GM12892 (cell line): ENCODE measurements at places on chromosomes 1 and 21.

DNA sequence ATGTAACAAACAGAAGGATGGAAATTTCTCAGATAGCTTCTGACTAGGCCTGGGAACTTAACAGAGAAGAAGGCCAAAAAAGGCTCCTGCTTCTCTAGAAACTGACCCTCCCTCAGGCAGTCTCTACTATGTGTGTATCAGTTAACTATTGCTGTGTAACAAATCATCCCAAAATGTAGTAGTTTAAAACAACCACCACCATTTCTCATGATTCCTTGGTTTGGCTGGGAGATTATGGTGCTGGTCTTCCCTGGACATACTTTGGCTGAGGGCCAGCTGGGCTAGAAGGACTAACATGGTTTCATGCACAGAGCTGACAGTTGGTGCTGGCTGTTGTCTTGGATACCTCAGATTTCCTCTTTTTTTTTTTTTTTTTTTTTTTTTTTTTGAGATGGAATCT is 26.2 kb upstream of the CNN3 start:
- no peak for DNase-seq

- peak; percentile 13 for DNase-seq
Observed at GRCh38 chr1:184036517-184036949, 995 bp downstream of the COLGALT2 start.

DNA sequence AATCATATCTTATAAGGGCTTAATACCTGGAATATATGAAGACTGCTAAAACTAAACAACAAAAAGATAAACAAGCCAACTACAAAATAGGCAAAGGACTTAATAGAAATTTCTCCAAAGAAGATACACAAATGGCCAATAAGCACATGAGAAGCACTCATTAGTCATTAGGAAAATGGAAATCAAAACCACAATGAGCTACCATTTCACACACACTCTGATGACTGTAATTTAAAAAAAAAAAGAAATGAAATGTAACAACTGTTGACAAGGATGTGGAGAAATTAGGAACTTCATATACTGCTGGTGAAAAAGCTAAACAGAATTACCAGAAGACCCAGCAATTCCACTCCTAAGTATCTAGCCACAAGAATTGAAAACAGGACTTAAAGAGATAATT is 374.2 kb upstream of the ZP4 start:
- DNase-seq: no peak

DNA sequence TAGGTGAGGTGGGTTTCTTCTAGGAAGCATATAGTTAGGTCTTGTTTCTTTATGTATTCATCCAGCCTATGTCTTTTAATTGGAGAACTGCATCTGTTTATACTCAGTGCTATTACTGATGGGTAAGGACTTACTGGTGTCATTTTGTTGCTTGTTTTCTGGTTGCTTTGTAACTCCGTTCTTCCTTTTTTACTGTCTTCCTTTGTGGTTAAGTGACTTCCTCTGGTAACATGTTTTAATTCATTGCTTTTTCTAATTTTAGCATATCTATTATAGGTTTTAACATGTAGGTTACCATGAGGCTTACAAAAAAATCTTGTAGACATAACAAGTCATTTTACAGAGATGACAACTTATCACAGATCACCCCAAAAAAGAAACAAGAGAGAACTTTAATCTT is 160.8 kb downstream of the VAV3 start:
- no peak for DNase-seq

GRCh38 chr1:198788561-198789064 is 149.8 kb downstream of the PTPRC start:
- DNase-seq: no peak

- DNase-seq: no peak
Observed at GRCh38 chr1:37822906-37823815, 15.2 kb upstream of the YRDC start.

- no peak for DNase-seq
Observed at GRCh38 chr1:245378311-245378722, 223.5 kb downstream of the KIF26B start.

DNA sequence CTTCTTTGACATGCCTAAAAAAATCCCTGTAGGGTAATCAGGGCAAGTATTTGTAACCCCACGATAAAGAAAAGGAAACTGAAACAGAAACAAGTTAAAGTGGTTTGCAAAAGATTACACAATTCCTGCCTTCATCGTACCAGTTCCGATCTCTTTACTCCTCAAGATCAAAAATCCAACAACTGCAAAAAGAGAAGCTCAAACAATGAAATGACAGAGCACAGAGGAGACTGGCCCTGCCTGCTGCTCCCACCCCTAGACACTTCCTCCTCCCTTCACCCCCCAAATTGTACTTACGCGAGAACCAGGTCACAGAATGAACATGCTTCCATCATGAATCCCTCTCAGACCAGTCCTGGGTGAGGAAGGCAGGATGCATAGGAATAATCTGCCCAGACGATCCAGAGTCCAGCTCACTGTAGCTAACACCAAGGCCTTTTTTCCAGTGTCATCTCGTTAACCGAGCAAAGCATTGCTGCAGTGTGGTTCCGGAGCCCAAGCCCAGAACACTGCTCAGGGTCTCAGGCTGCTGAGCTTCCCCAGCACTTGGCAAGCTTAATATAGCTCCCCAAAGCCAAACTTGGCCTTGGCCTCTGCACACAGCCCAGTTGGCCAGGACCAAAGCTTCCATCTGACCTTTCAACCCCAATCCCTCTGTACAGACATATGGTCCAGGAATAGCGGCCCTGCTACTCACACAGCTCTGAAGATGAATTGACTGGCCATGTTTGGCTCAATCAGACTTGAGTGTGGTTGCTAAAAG is 20.3 kb downstream of the RXRG start:
- no peak for DNase-seq

DNA sequence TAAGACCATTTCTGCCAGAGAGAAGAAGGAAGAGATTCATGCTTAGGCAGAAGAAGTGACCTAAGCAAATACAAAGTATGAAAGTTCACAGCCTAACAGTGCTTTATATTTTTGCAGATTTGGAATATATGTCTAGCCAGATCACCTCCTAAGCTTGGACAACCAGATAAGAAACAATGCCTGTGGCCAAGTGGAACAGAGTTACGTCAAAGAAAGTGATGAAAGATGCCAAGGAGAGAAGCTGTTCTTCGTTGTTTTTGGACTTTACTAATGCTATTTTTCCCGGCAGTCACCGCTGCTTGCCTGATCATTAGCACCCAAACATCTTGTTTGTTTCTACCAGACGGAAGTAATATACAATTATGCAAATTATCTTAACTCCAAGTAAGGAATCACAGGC is 489.2 kb upstream of the C1orf87 start:
- no peak for DNase-seq

DNA sequence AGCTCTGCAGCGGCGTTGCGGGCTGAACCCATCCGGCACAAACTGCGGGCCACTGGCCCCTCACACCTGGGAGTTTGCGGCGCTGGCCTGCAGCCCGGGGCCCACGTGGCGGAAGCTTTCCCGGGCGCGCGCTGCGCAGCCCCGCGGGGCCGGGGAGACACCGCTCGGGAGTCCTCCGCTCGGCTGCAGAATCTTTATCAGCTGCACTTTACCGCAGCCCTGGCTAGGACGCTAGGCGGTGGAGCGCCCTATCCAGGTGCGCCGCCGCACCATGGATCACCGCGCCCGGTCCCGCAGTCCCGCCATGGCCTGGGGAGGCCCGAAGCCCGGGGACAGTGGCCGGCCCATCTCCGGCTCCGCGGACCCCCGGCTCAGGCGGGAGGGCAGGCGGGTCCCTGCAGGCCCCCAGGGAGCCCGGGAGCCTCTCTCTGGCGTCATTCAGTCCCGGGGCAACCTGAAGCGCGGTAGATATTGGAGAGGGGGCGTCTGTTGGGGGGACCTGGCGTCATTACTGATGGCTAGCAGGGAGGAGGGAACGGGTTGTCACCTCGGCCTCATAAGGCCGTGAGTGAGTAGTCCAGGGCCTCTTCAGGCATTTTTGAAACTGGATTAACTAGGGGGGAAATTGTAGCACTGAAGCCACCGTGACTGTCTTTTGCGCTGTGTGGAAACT is 5.7 kb upstream of the OLIG2 start:
- DNase-seq: peak; percentile 19

DNA sequence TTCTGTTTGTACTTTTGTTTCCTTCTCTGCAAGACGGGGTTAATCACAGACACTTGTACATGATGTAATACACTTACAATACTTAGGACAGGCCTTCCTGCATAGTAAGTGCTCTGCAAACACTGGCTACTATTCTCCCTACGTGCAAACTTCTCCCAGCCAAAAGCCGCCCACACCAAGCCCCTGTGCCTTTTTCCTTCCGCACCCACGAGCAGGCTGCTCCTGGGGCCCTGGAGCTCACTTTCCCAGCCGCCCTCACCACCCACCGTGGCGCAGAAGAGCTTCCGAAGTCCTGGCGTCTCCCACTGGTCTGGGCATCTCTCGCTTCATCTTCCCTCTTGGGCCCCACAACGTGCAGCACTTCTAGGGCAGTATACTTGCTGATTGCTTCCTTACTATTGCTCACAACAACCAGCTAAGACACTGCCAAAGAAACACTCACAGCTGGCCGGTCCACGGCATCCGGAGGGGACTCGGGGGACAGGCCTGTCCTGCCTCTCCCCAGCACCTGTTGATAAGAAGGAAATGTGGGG is 22.5 kb upstream of the GPR157 start:
- no peak for DNase-seq

- DNase-seq: no peak
Observed at GRCh38 chr1:12595757-12596006, 22.3 kb downstream of the DHRS3 start.
